ENCODE measurements at places on chromosomes 11 and 22.

GRCh38 chr22:17589810-17590375 lies 26.6 kb downstream of the SLC25A18 start:
- DNase-seq = no peak

- no peak for DNase-seq
Measured at GRCh38 chr11:66488957-66489356, 8.7 kb downstream of the DPP3 start.

GRCh38 chr11:76665921-76666351 lies 4.6 kb downstream of the LRRC32 start:
- DNase-seq = no peak

DNA sequence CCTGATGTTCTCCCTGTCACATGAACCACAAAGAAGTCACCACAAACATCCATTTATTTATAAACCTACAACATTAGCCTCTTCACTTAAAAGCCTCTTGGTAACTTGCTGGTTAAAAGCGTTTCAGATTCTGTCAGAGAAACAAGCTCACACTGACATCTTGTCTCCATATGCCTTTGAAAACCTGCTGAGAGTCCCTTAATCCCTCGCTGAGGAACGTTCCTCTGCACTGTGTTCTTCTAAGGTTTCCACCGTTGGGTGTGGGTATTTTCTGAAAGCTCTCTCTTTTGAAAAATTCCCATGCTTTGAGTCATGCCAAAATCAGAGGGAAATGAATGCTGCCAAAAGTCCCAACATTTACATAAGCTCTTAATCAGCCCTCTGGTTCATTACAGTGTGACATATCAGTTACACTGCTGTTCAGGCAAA lies 149.8 kb downstream of the CCDC34 start:
- DNase-seq = no peak

Data from cortex of kidney (tissue), 1 donor.